ENCODE measurements at places on chromosomes 7 and 10.

- DNase-seq: no peak
Measured at GRCh38 chr10:33129996-33130386, 172.0 kb upstream of the ITGB1 start.

- no peak for DNase-seq
Measured at GRCh38 chr7:194252-195009, 2.1 kb downstream of the FAM20C start.

GRCh38 chr10:119283387-119283786, 76.0 kb downstream of the GRK5 start:
- no peak for DNase-seq

GRCh38 chr7:128037880-128038619, 6.8 kb upstream of the LRRC4 start:
- DNase-seq: no peak

DNA sequence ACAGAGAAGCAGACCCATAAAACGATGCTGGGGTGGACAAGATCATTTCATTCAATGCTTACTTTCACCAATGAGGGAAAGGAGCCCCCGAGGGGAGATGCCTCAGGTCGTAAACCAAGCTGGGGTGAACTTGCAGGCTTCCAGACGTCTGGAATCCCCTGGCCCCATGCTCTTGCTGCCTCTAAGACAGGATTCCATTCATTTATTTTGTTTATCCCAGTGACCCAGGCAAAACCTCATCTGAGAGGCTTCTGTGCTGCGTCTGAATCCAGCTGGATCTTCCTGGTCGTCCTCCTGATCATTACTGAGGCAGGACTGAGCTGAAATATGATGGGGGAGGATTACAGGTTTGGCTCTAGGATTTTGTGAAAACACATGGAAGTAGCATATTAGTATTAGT, 182.9 kb downstream of the MYOF start:
- no peak for DNase-seq

GRCh38 chr10:36038316-36038955, 396.3 kb upstream of the FZD8 start:
- DNase-seq: no peak

DNA sequence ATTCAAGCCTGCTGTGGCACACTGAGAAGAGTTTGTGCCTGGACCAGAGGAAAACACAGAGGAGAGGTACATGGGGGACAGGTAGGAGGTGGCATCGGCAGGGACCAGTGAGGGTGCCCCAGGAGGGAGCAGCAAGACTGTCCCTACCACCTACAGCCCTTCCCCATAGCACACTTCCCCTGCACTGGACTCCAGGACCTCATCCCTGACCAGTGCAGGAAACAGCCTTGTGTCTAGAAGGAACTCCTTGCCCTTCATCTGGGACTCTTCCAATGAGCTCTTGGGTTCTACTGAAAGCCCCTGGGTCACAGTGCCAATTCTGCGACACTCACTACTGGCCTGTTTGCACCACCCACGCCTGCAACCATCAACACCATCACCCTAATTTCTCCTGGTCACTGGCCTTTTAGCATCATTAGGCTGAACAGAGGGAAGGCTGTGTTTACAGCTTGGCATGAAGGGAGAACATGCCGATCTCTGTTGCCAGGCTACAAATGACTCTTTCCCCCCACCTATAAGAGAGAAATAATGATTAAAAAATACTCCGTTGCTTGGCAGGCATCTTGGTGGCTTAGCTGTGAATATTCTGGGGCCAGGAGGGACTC, 371.9 kb upstream of the ZMIZ1 start:
- DNase-seq: no peak

DNA sequence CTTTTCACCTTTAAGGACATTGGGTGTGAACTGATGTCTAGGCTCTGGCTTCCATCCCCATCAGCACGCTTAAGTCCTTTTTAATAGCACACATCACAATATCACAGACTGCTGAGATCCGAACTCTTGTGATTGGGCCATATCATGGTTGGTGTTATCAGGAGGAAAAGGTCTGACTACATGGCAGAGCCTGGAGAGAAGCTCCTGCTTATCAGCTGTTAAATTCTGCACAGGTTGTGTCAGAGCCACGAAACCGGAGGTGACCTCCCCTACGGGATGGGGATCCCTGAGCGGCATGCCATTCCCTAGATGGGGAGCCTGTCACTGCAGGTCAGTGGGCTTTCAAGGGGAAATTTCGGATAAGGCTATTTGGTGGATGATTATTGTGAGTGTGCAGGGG, 182.4 kb downstream of the INHBA start:
- no peak for DNase-seq

- no peak for DNase-seq
Measured at GRCh38 chr7:157436076-157436475, 99.3 kb downstream of the DNAJB6 start.

- no peak for DNase-seq
Measured at GRCh38 chr10:112601214-112602090, 154.4 kb downstream of the VTI1A start.

DNA sequence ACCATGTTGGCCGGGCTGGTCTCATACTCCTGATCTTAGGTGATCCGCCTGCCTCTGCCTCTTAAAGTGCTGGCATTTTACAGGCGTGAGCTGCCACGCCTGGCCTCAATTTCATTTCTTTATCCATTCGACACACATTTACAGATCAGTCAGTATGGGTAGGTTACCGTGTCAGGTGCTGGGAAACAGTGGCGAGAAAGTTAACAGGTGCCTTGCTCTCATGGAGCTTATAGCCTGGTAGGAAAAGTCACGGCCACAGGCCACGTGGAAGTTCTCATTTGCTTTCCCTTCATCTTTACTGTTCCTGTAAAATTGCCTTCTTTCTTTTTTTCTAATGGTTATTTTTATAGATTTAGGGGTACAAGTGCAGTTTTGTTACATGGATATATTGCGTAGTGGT, 2.6 kb upstream of the CAMK1D start:
- DNase-seq: no peak

DNA sequence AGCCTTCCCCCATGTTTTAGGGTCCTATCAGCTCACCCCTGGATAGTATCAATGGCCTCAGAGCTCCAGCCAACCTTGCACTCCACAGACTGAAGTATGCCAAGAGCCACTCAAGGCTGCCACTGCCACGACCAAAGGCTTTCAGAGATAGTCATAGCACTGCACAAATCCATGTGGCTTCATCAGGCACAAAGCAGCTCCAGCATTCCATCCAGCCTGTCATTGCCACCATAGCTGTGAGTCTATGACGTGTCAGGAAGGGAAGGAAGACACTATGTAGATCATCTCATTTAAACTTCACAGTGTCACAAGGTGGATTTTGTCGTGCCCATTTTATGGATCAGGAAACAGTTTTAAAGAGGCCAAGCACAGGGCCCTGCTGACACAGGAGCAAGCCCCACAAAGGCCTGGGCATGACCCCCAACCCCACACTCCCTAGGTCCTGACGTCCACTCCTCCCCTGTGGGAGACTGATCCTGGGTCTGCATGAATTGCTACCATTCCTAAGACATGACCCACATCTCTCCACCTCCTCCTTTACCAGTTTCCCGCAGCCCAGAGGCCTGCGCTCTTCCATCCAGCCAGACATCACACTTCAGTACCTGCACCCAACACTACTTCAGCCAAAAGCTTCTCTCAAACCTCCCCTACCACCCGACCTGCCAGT, 119.4 kb downstream of the DIP2C start:
- DNase-seq: no peak

- DNase-seq: no peak
Measured at GRCh38 chr7:125326666-125327255, 397.1 kb upstream of the POT1 start.

GRCh38 chr7:100170101-100170897, 1.9 kb upstream of the GAL3ST4 start:
- no peak for DNase-seq

- no peak for DNase-seq
Measured at GRCh38 chr10:129032372-129033313, 434.4 kb upstream of the MGMT start.

GRCh38 chr10:132248455-132249225, 59.1 kb downstream of the STK32C start:
- DNase-seq: peak; percentile 52

- DNase-seq: no peak
Measured at GRCh38 chr7:156979007-156979606, 29.6 kb downstream of the NOM1 start.

DNA sequence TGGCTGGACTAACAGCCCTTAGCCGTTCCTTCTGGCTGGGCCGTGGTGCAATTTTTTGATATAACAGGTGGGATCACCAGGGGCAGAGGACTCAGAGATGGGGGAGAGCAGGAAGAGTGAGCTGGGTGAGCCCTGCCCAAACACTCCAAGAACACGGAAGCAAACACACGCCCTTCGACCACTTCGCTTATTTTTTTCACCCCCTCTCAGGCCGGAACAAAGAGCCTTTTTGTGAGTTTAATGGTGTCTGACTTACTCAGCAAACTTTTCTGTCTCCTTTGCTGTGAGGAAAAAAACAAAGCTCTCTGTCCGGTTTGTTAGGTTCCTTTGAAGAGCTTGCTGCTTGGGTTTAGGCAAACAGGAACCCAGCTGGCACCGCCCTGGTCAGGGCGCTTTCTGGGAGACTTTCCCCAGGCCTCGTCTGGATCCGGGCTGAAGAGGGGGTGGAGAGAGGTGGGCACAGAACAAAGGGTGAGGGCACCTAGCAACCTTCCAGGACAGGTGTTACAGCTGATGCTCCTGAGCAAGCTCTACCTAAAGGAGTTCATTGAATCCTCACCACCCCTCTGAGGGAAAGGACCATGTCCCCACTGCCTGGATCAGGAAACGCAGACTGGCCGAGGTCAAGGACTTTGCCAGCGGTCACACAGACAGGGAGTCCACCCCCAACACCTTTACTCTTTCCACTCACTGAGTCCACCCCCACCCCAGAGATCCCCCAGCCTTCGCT, 23.3 kb downstream of the CALML3 start:
- DNase-seq: no peak

DNA sequence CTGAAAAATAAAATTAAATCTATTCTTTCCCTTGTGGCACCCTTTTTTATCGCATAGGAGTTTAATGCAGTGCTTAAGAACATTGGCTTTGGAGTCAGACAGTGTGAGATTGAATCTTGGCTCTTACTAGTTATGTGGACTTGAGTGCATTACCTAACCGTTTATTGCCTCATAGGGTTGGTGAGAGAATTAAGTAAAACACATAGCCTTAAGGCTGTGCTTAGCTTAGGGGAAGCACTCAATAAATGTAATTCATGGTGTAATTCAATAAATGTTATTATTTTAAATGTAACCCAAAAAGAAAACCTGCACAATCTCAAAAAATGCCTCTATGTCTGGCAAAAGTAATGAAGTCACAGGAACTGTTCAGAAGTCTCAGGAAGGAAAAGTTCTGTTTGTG, 2.7 kb downstream of the STK17A start:
- no peak for DNase-seq

GRCh38 chr10:132365102-132365501, 31.9 kb upstream of the PWWP2B start:
- no peak for DNase-seq

GRCh38 chr7:1312136-1313070, 79.7 kb downstream of the UNCX start:
- no peak for DNase-seq

- DNase-seq: no peak
Measured at GRCh38 chr10:111209692-111210091, 132.9 kb downstream of the ADRA2A start.

GRCh38 chr10:127911218-127911866, 4.4 kb downstream of the PTPRE start:
- no peak for DNase-seq

GRCh38 chr7:157851501-157852067, 514.8 kb downstream of the DNAJB6 start:
- peak; percentile 79 for DNase-seq

DNA sequence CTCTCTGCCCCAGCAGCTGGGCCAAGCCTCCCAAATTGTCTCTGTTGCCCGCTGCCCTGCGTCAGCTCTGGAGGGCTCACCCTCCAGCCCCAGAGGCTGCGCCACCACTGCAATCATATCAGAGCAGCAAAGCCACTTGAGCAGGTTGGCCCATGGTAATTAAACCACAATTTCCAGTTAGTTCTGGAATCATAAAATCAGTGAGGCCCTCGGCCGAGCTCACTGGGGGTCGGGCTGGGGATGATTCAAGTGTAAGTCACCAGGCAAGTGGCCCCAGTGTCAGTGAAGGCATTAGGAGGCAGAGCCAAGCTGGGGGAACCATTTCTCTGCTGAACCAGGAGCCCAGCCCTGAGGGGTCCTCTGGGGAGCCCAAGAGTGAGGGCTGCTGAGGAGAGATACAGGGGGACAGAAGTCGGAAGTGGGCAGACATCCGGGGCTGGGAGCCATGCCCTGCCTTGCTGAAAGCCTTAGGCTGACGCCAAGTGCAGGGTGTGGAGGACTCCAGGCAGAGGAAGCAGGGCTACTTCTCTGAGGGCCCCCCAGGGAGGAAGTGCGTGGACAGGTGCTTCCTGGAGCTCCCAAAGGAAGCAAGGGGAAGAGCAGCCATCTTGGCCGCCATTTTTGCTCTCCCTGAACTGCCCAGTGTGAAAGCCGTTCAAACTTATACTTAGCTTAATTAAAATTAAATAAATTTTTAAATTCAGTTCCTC, 29.5 kb upstream of the SLC29A3 start:
- no peak for DNase-seq

GRCh38 chr7:49769285-49769857, 4.1 kb upstream of the VWC2 start:
- no peak for DNase-seq

GRCh38 chr10:102118867-102119266, 1.3 kb downstream of the LDB1 start:
- DNase-seq: no peak

DNA sequence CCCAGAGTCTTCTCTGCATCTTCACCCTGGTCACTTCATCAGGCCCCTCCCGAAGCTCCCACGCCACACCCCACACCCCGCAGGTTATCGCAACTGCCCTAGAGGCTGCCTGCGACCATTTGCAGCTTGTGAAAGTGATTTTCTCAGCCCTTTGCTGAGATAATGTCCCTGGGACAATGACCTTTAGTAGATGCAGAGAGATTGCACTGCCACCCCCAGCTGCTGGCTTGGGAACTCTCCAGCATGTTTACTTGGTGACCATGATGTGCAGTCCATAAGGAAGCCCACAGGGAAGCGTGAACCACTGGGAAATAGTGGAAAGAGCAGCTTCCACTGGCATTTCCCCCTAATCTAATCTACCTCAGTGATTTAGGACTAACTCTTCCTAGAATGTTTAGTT, 97.3 kb downstream of the WNT2 start:
- DNase-seq: no peak

GRCh38 chr10:124745673-124746072, 1.5 kb upstream of the FAM53B start:
- no peak for DNase-seq

GRCh38 chr7:24466168-24466768, 107.0 kb upstream of the PALS2 start:
- no peak for DNase-seq

Measured in activated CD4-positive, alpha-beta T cell treated with anti-CD3 and anti-CD28 coated beads, Interleukin-2, amount 50 U/mL, for 24 hours (primary cell).